Keratinocyte (primary cell): ENCODE measurements at places on chromosomes 5 and 9. TPM values are rescaled to one million over a fixed set of nuclear protein-coding genes. Genes with fewer than 3 reads are reported as not detected.

CD74 gene
- polyA plus RNA-seq: 0.71 to 1.8 TPM (median 1.3 TPM) in 3 replicates

ANXA2R gene
- polyA plus RNA-seq: 0.13 to 0.19 TPM (median 0.17 TPM) in 3 replicates

IL13 gene
- not detected in 3 replicates for polyA plus RNA-seq

FOXD1 gene
- polyA plus RNA-seq: 2.9 to 11.9 TPM (median 7.0 TPM) in 3 replicates

CTXN3 gene
- polyA plus RNA-seq: 0.10 to 0.40 TPM (median 0.22 TPM) in 3 replicates

WDR31 gene
- polyA plus RNA-seq: 0.94 to 2.3 TPM (median 1.2 TPM) in 3 replicates

DNA sequence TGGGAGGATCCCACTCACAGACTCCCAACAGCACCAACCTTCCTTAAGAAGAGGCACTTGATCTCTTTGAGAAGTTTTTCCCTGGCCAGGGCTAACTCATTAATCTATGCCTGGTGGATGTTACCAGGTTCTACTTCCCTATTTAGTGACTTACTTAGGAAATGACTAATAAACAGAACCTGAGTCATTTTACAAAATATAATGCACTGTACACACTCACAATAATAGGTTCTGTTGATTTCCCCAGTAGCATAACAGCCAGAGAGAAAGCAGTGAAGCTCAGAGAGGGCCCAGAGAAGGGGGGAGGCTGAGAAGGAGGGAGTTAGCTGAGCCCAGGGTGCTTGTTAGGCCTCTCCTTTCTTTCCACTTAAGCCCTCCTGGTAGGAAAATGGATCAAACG is 27.1 kb downstream of the FRMD3 start:
- DNase-seq: no peak

- DNase-seq: no peak
Measured at GRCh38 chr5:54295651-54296276, 14.6 kb downstream of the ARL15 start.

- DNase-seq: no peak
Measured at GRCh38 chr9:122261469-122261881, 3.2 kb downstream of the RBM18 start.

DNA sequence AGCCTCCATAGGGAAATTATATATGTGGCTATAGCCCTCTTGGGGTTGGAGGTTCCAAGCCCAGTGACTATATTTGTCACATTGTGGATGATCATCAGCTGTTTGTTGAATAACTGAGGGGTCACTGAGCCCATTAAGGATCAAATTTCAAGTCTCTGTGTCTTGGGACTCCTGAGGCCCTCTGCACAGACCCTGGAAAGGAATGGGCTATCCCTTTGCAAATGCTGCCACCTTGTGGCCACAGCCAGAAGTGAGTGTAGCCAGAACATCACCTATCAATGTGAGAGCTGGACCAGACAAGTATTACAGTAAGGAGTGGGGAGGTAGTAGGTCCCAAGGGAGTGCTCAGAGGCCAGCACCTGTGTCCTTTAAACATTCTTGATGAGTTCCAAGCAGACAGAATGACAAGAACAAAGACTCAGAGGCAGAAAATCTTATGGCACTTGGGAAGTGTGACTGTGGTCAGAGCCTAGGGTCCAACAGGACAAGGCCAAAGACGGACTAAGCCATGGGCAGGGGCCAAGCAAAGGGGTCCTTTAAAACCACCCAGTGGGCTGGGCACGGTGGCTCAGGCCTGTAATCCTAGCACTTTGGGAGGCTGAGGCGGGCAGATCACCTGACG is 8.2 kb downstream of the RPP25L start:
- DNase-seq: no peak

- DNase-seq: no peak
Measured at GRCh38 chr9:113608082-113608685, 144.7 kb downstream of the RGS3 start.

DNA sequence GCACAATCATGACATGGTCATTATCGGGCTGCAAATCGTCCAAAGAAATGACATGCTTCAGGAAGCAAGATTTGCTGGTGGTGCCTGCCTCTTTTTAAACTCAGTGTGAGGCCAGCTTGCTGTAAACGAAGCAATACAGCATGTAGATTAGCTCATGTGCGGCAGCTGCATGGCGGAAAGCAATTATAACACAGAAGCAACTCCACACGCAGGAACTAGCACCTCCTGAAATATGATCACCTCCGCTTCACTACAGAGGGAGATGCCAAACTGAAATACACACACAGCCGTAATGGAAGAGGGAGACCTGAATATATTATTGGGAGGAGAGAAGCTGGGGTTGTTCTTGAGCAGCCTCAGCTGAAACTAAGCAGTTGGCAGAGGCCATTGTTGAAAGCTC is 312.5 kb downstream of the PSAT1 start:
- no peak for DNase-seq

- no peak for DNase-seq
Measured at GRCh38 chr5:170484847-170485615, 18.8 kb upstream of the KCNIP1 start.

- no peak for DNase-seq
Measured at GRCh38 chr5:158303883-158304282, 444.9 kb upstream of the CLINT1 start.

DNA sequence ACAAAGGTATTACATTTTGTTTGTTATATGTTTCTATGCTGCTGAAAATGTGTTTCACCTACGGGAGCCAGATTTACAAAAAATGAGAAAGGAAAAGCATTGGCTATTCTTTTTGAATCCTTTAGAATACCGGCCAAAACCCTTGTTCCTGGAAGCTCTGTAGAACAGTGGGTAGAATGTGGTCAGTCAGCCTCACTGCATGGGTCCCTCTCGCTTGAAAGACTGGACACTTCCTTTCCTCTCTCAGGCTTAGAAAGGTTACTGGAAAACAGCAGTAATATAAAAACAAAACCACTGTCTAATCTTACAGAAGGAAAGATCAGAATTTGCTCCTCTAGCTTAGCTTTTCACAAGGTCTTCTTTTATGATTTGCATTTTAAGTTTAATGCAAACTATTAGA is 45.1 kb downstream of the OSTF1 start:
- no peak for DNase-seq

DNA sequence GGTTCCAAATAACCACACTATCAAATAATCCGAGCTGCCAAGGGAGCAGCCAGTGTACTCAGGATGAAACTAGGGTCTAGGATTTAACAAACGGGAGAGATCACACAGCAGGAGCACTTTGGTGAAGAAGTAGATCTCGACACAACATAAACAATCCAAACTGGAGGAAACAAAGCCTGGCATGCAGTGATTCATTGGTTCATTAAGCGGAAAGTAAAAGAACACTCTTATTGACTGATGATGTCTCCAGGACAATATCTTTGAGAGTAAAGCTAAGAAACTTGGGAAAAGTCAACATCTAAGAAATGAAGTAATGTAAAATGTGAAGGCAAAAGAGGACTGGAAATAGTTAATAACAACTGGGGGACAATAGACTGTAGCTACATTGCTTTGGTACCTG is 1478.3 kb upstream of the CDH9 start:
- DNase-seq: no peak

DNA sequence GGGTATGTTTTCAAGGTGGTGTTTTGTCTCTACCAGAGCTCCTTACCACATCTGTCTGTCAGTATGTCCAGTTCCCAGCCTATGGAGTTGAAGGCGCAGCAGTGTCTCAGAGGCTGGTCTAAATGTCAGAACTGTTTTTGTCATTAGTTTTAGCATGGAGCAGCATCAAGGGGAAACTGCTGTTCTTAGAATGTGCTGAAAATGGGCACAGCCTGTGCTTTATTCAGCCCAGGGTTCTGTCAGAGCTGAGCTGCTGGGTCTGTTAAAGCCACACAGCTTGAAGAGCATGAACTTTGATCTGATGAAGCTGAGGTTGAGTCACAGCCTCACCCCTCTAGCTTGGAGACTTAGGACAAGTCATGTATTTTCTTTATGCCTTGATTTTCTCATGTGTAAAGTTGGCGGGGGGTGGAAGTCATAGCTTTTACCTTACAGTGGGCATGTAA is 71.9 kb downstream of the RALGPS1 start:
- peak; percentile 35 for DNase-seq

DNA sequence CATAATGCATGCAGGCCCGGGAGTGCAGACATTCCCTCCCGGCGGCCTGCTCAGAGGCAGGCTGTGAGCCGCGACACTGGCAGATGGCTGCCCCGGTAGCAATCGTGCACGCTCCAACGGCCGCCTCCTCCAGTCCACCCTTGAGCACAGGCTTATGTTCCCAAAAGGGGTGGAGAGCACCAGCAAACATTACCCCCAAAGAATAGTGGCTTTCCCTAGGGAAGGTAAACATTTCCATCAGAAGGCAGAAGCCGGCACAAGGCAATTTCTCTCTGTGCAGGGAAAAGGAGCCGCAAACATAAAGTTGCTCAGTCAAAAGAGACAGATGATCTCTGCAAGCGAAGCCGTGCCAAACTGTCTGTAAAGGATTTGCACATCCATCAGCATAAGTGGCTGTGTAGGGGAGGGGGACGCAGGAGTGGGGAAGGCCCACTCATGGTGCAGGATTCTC is 92.5 kb downstream of the SIL1 start:
- no peak for DNase-seq

DNA sequence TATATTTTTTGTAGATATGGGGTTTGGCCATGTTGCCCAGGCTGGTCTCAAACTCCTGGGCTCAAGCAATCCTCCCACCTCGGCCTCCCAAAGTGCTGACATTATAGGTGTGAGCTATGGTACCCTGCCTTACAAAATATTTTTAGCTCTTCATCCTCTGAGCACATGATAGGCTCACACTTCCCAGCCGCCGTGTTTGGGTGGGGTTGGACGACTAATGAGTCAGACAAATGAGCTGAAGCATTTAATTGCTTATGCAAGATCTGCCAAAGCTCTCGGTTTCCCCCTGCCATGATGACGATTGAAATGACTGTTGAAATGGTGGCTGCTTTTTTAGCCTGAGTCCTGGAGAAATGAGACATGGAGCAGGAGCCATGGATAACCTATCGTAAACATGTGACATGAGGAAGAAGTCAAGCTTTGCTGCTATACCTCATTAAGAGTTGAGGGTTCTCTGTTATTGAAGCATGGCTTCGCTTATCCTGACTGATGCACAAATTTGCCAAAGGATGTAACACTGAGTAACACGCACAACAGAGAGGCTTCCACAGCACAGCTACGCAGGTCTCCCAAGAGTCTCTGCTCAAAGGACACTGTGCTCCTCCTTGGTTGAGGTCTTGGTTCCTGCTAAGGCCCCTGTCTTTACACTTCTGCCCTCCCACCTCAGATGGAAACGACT is 48.2 kb upstream of the GFPT2 start:
- DNase-seq: no peak

DNA sequence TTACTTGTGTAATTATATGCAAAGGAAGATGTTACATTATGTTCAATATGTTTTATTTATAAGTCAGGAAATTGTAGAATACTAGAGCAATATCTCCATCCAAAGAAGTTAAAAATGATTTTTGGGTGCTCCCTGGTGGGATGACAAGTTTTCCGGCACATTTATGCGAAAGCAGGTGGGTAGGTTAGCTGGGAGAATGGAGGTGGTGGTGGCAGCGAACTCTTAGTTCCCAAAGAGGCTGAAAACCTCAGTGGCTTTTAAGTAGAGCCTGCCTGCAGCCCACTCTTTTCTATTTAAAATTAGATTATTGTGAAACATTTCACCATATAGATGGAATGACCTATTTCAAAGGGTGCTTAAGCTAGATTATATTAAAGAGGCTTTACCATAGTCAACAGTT is 51.8 kb downstream of the ANKRD33B start:
- DNase-seq: no peak

GRCh38 chr5:154010660-154011059 is 28.1 kb downstream of the FAM114A2 start:
- no peak for DNase-seq

DNA sequence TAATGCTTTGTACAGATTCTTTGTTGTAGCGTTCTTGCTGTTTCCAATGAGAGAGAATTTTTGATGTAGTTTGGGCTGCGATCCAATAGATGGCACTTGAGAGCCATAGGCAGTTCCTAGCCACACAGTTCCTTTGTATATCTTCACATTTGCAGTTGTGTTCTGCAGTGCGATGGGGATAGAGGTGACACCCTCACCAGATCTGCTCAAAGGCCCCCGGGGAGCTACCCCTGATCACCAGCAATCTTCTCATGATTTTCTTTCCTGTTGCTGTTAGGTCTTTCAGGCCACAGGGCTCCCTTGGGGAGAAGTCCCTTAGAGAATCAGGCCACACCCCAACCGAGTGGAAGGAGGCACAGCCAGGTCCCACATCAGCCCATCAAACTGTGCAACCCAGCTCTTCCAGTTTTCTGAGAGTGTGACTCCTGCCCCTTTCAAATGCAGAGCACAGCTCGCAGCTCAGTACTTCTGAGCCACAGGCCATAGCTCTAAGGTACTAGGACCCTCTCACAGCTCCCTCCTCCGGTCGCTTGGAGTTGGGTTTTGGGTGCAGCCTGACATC is 353.7 kb downstream of the SLCO4C1 start:
- DNase-seq: no peak

DNA sequence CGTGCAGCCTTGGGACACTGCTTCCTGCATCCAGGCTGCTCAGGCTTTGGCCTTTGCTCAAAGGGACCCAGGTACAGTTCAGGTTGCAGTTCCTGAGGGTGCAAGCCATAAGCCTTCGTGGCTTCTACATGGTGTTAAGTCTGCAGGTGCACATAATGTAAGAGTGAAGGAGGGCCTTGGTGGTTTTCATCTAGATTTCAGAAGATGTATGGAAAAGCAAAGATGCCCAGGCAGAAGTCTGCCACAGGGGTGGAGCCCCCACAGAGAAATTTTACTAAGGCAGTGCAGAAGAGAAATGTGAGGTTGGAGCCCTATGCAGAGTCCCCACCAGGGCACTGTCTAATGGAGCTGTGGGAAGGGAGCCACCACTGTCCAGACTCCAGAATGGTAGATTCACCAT is 200.9 kb downstream of the ICE1 start:
- no peak for DNase-seq

- DNase-seq: no peak
Measured at GRCh38 chr5:66477596-66477995, 118.6 kb upstream of the MAST4 start.

DNA sequence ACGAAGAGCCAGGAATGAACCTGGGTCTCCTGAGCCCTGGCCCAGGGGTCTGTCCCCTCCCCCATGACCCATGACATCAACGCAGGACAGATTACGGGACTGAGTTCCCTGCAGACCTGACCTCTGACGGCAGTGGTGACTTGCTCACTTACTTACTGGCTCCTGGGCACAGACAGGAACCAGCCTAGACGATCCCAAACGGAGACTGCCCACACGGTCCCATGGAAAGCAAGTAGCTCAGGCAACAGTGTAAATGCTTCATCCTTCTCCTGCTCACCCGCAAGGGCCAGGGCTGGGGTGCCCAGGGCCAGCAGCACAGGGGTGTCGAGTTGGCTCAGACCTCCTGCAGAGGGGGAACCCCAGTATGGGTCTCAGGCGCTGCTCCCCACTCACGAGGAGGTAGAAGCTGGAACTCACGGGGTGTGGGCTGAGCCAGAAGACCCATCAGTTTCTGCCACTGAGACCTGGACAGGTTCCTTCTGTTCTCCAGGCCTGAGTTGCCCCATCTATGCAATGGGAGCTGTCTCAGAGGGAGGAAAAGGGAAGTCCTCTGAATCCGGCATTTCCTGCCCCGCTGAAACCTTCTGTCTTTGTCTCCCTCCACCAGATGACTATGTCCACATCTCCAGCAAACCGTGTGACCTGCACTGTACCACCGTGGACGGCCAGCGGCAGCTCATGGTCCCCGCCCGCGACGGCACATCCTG is 5.6 kb downstream of the ADAMTSL2 start:
- no peak for DNase-seq
